ENCODE measurements at places on chromosomes 13 and 19.

DNA sequence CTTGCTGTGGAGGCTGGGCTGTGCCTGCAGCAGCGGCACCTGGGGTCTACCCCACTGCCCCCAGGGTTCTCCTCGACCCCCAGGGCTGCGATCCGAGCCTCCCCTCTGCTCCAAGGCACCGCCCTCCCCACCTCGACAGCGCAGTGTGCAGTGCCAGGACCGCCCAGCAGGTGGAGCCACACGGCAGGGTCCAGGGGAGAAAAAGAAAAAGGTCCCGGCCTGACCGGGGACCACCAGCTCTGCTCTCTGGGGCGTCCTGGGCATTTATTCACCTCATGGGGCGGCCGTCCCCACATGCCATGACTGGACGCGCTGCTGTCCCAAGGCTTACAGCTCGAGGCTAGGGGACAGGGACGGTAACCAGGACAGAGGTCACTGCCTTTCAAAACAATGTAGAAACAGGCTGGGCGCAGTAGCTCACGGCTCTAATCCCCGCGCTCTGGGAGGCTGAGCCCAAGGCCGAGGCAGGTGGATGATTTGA, 10.6 kb downstream of the REXO1 start:
- no peak for DNase-seq

DNA sequence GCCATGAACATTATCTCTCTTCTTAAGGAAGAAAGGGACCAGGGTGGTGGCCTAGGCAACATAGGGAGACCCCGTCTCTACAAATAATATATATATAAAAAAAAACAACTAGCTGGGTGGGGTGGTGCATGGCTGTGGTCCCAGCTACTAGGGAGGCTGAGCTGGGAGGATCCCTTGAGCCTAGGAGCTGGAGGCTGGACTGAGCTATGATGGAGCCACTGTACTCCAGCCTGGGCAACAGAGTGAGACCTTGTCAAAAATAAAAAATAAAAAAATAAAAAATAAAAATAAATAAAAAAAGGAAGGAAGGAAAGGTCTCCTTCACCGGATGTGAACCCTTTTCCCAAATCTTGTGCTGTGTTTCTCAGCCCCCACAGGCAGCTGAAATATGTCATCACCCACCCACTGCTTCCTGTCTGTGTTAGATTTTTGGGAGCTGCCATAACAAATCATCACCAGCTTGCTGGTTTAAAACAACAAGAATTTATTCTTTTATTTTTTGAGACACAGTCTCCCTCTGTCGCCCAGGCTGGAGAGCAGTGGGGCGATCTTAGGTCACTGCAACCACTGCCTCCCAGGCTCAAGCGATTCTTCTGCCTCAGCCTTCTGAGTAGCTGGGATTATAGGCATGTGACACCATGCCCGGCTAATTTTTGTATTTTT, 9.5 kb upstream of the TSPAN16 start:
- no peak for DNase-seq

GRCh38 chr19:47005873-47006272, 13.8 kb upstream of the NPAS1 start:
- DNase-seq, result no peak

GRCh38 chr13:61453121-61453520, 37.5 kb upstream of the PCDH20 start:
- DNase-seq, result no peak

- DNase-seq, result no peak
These were observed 90.6 kb downstream of the PCDH9 start for GRCh38 chr13:67139551-67139950.

- peak; percentile 87 for DNase-seq
These were observed 115.5 kb downstream of the CYSLTR2 start for GRCh38 chr13:48769107-48769704.

DNA sequence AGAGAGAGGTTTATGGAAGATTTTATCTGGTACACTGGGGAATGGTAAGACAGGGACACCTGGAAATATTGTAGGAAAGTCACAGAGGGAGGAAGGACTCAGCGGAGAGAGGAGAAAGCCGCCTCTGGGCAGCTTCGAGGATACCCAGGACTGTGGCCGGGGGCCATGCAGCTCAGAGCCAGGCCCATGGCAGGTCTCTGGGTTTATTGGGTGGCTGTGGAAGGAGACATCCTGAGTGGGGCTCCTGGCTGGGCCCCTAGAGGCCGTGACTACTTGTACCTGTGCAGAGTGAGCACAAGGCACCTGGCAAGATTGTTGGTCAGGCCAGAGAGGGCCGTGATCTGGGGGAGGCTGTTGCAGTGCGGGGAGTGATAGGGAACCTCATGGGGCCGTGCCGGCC, 3.4 kb downstream of the DAZAP1 start:
- no peak for DNase-seq

DNA sequence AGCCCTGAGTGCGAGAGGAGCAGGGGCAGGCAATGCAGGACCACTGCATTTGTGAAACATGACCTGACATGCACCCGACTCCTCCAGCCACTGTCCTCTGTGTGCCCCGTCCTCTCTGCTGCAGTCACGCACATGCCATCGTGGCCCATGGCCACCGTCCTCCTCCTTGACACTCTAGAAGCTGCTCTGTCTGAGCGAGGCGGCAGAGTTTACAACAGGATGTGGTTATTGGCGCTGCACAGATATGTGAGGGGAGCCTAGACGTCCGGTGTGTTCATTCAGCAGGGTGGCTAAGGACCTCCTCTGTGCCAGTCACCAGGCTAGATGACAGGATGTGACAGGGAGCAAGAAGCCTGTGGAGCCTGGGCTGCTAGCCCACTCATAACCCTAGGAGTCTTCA, 277.8 kb downstream of the FOXO1 start:
- no peak for DNase-seq

DNA sequence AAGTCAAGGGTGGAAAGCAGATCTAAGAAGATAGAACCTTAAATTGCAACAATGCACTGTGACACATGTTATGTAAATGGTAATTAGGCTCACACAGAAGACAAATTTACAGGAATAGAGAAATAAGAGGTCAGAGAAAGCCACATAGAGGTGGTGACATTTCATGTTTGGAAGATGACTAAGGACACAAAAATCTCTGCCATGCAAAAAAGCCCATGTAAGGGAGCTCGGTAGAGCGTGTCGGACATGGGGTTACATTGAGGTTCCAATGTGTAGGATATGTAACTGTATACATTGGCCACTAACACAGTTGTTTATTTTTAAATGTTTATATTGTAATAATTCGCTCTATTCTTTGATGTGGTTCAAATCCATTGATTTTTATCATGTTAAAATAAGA, 33.7 kb downstream of the SUGT1 start:
- DNase-seq, result no peak

DNA sequence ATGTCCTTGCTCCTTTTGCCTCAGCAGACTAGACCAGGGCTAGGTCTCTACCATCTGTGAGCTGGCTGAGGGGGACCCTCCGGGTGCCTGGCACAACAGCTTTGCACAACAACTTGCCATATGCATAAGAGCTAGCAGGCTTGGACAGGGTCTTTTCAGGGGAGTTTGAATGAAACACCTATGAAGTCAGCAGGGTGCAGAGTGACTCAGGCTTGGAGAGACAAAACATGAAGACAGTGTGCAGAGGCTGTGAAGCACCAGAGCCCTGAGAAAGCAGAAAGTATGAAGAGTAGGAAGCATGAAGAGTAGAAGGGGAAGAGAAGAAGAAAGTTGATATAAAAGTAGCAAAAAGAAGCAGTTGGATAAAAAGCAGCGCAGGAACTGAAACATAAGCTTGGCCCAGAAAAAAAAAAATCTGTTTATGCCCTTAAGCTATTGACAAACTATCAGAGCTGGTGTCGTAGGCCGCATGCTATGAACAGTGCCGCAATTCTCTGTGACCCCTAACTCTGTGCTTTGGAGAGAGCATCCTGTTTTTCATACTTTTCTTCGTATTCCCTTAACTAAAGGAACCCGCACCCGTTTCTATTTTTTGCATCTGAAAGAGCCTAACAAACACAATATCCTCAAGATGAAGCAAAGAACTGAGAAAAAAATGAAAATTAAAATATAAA, 52.7 kb upstream of the FAM216B start:
- no peak for DNase-seq

GRCh38 chr13:51396352-51396751, 56.5 kb downstream of the INTS6 start:
- DNase-seq, result no peak

GRCh38 chr13:100512422-100512821, 76.2 kb downstream of the GGACT start:
- DNase-seq, result no peak

DNA sequence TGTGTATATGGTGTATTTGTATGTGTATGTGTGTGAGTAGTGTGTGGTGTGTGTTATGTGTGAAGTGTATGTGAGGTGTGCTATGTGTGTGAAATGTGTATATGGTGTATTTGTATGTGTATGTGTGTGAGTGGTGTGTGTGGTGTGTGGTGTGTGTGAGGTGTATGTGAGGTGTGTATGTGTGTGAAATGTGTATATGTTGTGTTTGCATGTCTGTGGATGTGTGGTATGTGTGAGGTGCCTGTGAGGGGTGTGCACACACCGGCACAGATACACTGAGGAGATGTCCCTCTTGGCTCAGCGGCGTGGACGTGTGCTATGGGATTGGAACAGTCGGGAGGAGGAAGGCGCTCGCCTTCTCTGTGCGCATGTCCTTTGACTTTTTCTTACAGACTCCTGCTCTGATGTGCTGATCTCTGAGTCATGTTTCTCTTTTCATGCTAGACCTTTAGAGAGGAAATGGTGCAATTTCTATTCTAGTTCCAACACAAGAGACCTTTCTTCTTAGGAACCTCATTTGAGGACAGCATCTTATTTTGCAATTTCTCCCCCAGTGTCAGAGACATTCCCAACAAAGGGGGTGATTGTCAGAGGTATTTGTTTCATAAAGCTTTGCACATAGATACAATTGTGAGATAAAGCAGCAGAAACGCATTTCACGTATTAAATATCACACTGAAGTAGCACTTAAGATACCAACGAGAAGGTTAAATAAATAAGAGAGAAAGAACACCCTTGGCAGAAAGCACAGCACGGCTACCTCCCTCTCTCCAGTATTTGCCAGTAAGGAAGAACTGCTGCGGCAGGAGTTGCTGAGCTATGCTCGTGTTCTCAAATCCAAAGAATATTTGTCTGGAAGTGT, 11.3 kb upstream of the TNFRSF19 start:
- DNase-seq, result peak; percentile 17

GRCh38 chr13:95579303-95579702, 26.8 kb downstream of the CLDN10 start:
- DNase-seq, result no peak

- no peak for DNase-seq
These were observed 38.5 kb downstream of the SPATA13 start for GRCh38 chr13:24199016-24199415.

All from NCI-H526 treated with DMSO at 0.1 percent for 48 hours (cell line).